ENCODE measurements at places on chromosomes 3 and 15.

DNA sequence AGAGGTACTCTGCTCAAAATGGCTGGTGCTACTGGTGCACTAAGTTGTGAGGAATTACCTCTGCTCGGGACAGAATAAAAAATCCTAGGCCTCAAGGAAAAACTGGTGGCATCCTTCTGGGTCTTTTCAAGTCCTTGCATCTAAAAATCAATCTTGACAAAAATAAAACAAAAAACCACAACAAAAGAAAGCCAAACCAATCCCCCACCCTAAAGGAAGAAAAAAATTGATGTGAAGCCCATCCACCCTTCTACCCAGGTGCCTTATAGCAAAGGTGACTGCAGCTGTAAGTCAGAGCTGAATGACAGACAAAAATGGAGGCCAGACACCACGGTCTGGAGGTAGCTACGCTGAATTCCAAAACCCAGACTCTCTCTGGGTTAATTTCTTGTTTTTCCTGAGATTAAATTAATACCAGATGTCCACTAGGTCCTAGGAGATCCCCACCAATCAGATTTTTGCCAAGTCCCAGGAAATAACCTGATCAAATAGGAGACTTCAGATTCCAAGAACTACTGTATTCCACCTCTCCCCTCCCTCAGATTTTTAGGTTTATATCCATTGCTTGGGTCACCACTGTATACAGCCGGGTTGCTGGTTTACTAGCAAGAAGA lies 33.5 kb downstream of the ABCC5 start:
- DNase-seq: no peak

- DNase-seq: no peak
Measured at GRCh38 chr15:85429522-85429921, 49.1 kb downstream of the AKAP13 start.

DNA sequence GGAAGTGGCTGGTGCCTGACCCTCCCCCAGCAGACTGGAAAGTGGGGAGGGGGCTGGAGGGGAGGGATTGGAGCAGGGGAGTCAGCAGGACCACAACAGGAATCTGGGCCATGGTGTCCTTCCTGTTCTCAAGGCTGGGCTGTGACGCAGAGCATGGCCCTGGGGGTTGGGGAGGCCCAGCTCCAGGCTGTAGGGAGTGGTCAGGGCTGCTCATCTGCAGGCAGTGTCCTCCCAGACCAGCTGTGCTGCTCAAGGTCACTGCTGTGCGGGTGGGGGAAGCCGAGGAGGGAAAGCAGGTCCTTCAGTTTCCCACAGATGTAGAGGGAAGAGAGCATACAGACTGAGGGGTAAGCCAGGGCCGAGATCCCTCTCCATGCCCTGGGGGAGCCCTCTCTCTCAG lies 40.7 kb downstream of the CYP11A1 start:
- DNase-seq: no peak

- DNase-seq: peak; percentile 46
Measured at GRCh38 chr3:187101184-187102072, 37.9 kb downstream of the RPL39L start.

DNA sequence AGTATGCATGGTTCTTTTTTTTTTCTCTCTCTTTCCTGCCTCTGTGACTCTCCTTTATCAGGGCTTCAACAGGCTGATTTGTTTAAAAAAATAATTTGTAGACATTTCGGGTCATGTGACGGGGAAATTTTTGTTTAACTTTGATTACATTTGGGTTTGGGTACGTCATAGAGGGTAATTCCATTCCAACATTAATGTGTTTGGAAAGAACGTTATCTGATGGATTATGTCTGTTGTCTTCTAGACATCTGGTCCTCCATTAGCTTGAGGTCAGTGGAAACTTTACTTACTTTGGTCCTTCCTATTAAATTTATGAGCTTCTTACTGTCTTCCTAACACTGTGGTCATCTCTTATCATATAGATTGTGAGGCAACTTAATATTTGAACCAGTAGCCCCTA lies 80.9 kb downstream of the STT3B start:
- DNase-seq: no peak

DNA sequence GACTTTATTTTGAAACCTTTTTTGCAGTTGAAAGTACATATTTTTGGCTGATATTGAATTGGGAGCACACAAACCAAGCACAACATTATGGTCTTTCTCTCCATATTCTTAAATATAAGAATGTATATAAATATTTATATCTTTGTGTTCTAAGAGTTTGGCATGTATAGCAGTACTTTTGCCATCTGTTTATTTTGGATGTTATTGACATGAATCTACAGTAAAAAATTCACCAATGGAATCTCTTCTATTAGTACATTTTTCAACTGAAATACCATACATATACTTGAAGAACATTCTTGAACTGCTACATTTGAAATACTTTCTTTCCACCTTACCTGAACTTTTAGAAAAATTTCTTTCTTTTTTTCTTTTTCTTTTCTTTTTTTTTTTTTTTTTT lies 109.2 kb upstream of the STRIT1 start:
- no peak for DNase-seq

DNA sequence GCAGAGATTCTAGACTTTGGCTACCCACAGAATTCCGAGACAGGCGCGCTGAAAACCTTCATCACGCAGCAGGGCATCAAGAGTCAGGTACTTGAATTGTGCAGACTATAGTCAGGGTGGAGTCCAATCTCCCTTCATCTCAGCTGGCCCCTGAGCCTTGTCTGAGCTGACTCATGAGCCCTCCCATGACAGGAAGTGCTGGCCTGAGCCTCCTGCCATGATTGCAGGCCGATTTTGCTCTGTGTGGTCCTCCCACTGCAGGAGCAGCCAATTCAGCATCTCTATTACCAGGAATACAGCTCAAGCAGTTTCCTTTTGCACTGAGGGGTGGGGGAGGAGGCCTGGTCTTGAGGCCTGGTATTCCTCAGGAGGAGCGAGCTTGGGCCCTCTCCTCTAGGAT lies 5.5 kb downstream of the AP2M1 start:
- DNase-seq: no peak

DNA sequence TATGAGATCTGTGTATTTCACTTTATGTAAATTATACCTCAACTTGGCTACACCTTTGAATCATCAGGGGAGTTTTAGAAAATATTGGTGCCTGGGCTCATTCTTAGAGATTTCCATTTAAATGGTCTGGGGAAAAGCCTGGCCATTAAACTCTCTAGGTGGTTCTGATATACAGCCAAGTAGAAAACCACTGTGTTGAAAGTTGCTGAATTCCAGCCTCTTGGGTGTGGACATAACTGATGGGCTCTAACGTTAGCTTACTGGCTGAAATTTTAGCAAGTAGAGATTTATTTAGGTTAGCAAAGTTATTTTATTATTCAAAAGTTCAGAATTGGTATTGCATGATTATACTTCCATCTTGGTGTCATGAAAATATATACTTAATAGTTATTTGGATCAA lies 84.1 kb downstream of the ATG7 start:
- no peak for DNase-seq

GRCh38 chr15:78457101-78457500 lies 19.1 kb downstream of the IREB2 start:
- no peak for DNase-seq

GRCh38 chr3:50542177-50543034 lies 25.1 kb downstream of the C3orf18 start:
- peak; percentile 22 for DNase-seq

DNA sequence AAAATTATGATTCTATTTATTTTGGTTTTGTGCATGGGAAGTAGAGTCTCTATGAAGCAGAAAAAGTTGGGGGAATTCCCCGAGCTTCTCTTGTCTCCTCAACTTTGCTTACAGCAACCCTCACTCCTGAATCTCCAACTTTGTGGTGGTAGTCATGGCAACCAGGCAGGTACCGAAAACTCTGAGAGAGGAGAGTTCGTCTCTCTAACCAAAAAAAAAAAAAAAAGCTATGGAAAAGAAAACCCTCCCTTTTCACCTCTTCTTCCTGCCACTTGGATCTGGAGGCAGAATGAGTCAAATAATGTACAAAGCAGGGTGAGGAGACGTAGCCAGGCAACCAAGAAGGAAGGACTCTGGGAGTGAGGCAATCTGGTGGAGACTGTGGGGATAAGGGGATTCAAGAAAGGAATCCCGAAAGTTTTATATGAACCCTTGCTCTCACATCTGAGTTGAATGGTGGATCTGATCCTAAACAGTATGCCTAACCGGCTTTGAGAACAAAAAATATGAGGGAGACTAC lies 108.1 kb downstream of the PLOD2 start:
- no peak for DNase-seq

DNA sequence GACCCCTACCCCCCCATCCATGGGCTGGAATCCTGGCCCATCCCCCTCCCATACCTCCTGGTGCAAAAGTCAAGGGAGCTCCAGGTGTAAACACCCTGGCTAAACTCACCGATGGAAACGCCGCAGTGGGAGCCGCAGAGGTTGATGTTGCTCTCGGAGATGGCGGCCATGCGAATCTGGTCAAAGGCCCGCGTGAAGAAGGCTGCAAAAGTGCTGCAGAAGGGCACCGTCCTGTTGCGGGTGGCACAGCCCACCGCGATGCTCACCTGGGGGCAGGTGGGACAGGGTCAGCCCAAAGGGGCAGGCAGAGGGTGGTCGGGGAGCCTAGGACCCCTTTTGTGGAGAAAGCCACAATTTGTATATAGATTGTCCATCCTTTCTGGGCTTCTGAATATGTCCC lies 26.7 kb downstream of the TKT start:
- no peak for DNase-seq

- DNase-seq: no peak
Measured at GRCh38 chr3:80785475-80785874, 976.0 kb downstream of the GBE1 start.

GRCh38 chr3:40739971-40740370 lies 215.2 kb downstream of the ZNF621 start:
- DNase-seq: no peak

DNA sequence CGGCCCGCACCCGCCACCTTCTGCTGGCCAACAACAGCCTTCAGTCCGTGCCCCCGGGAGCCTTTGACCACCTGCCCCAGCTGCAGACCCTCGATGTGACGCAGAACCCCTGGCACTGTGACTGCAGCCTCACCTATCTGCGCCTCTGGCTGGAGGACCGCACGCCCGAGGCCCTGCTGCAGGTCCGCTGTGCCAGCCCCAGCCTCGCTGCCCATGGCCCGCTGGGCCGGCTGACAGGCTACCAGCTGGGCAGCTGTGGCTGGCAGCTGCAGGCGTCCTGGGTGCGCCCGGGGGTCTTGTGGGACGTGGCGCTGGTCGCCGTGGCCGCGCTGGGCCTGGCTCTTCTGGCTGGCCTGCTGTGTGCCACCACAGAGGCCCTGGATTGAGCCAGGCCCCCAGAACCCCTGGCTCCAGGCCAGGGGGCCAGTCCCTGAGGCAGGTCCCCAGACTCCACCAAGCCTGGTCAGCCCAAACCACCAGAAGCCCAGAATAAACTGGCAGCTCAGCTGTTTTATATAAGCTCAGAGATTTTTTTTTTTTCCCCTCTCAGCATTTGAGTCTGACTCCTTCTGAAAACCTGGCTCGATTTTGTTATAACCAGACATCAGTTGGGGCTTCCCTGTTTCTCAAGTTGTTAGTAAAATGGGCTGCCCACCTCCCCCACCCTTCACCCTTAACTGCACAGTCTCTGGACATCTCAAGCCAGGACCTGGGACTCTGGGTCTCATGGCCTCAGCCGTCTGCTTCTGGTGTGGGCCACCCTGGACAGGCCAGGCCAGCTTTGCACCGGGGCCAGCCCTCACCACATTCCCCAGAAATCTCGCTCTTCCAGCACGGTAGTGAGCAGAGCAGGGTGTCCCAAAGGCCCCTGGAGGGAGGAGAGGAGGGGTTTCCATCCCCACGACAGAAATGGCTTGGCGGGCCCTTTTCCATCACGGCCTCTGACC lies 1.6 kb downstream of the GP9 start:
- no peak for DNase-seq

DNA sequence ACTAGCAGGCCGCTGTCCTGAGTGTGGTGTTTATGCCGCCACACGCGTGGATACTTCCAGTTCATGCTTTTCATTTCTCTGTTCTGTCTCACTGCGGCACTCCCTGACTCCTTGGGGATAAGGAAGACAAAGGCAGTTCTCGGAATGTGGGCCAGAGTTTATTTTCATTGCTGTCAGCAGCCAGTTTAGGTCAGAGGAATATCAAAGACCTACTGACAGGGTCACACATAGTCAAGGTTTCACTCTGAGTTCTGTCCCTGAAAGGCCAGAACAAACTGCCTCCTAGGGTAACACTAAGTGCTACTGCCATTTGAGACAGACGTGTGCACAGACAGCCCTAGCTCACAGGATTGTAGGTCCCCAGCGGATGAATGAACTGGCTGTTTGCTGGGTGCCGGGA lies 27.3 kb upstream of the SPTBN5 start:
- DNase-seq: no peak

- no peak for DNase-seq
Measured at GRCh38 chr3:138148503-138148902, 16.3 kb upstream of the A4GNT start.

- DNase-seq: no peak
Measured at GRCh38 chr3:159910991-159911663, 77.5 kb upstream of the IL12A start.

DNA sequence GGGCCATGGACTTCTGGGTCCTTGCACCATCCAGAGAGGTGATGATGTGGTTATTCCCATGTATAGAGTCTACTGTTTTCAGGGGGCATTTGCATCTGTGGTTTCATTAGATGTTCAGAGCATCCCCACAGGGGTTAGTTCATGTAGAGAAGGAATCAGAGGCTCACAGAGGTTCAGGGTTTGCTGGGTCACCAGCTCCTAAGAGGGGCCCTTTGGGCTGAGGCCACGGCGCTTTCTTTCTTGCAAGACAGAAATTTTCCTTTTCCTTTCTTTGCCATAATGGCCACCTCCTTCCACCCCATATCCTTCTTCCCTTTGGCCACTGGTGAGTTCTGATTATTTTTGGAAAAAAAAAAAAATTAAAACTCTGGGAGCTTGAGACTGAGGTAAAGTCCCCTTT lies 62.3 kb downstream of the APBA2 start:
- no peak for DNase-seq

- no peak for DNase-seq
Measured at GRCh38 chr15:80618685-80619400, 76.3 kb upstream of the ABHD17C start.

- no peak for DNase-seq
Measured at GRCh38 chr15:39797407-39797806, 14.8 kb upstream of the FSIP1 start.

- no peak for DNase-seq
Measured at GRCh38 chr3:77362936-77363335, 323.0 kb downstream of the ROBO2 start.

DNA sequence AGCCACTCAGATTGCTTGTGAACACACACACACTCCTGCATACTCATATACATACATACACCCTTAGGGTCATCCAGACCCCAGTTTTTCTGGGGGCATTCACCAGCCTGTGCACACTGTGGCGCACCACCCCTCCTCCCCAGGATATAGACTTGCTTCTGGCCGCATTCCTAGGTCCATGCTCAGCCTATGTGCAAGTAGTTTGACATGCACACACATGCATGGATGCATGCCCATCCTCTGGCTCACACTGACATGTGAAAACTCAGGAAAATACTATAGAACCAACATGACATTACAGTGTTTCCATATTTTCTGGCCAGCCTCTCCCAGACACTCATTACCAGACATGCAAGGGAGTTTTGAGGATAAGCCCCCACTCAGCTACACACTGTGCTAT lies 79.3 kb upstream of the POLG start:
- no peak for DNase-seq
